ENCODE measurements at places on chromosomes 6 and 20. TPM values are rescaled to one million over a fixed set of nuclear protein-coding genes. Genes with fewer than 3 reads are reported as not detected.

GRCh38 chr6:139374357-139375225 lies at the start of gene CITED2:
Gene CITED2 (minus strand): TSS chr6:139374648. CDS start chr6:139373944, 704 bp downstream.
- peak; percentile 89 for DNase-seq
- H3K27ac ChIP-seq: peak within 1 kb of the TSS; percentile 99
- peak within 1 kb of the TSS; percentile 99 for H3K4me3 ChIP-seq
- H3K36me3 ChIP-seq: peaks cover 14% of the 10 kb centered on the region
- peaks cover 40% of the 10 kb centered on the region for H3K4me1 ChIP-seq

DNA sequence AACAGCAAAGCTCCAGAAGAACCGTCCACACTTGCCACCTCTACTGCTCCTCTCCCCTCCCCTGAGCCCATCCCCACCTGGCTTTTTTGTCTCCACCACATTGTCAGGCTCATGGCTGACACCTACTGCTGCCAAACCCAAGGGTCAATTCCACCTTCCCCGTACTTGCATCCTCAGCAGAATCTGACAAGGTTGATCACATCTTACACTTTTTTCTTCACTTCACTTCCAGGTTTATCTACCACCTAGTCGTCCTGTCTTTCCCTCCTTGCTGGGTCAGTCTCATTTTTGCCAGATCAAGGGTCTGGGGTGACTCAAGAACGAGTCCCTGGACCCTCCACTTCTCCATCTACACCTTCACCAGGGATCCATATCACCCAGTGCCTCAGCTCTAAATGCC lies 3.1 kb downstream of the AURKA start:
- peaks cover 51% of the 10 kb centered on the region for H3K4me1 ChIP-seq
- no peak for DNase-seq
- peaks cover 40% of the 10 kb centered on the region for H3K36me3 ChIP-seq
- no peaks in the 10 kb centered on the region for H3K27me3 ChIP-seq
- H3K27ac ChIP-seq: peak overlapping the region; percentile 65

GRCh38 chr6:148342350-148343046 lies at the start of gene SASH1:
Gene SASH1 (plus strand): TSS chr6:148342838. CDS start chr6:148343068, 230 bp downstream.
- H3K4me3 ChIP-seq: peak within 1 kb of the TSS; percentile 83
- peaks cover 2% of the 10 kb centered on the region for H3K36me3 ChIP-seq
- peak within 1 kb of the TSS; percentile 63 for H3K27ac ChIP-seq

DNA sequence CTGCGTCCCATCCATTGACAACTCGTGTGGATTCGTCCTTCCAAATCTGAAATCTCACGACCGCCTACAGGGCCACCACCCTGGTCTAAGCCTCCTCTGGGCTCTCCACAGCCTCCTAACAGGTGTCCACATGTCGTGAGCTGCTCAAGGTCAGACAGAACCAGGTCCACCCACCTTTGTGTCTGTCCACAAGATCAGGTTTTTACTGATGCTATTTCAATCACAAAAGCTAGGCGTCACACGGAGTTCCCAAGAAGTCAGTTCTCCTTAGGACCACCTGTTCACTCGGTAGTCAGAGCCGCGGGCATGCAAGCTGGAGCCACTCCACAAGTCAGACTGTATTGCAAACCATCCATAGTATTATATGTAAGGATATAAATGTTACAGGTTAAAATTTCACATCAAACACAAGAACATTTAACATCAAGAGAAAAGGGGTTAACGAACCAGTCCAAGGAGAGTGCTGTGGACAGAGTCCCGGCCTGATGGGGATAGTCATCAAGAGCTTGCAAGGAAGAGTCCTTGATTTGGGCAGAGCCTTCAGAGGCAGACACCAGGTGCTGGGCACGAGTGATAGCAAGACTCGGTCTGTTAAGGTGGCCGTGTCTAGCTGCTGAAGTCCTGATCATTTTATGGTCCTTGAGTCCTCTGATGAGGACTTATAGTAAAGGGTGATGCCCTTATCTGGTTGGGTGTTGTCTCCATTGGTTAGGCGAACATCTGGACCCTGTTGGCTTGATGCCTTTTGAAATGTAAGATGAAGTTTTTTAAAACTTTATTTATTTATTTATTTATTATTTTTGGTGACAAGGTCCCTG lies 731 bp upstream of the DNPH1 start:
- H3K36me3 ChIP-seq: peaks cover 24% of the 10 kb centered on the region
- DNase-seq: no peak
- peaks cover 41% of the 10 kb centered on the region for H3K4me1 ChIP-seq
- H3K27me3 ChIP-seq: peaks cover 24% of the 10 kb centered on the region
- H3K4me3 ChIP-seq: peak overlapping the region; percentile 88

DNA sequence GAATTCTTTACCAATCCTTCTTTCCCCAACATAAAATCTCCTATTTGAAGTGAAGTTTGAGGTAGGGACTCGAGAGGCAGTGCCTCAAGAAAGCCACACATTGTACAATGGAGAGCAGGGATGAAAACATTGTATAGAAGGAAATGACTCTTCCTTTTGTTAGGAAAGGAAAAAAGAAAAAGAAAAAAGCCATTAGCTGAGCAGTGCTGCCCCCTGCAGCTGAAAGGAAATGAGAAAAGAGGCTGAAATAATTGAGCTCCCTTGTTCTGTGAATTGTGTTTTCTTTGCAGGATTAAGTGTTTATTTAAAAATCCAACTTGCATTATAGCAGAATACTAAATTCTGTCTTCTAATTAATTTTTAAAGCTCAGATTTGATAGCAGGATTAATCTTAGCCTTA lies 162.9 kb upstream of the SASH1 start:
- no peak overlapping the region for H3K4me3 ChIP-seq
- H3K27me3 ChIP-seq: peaks cover 20% of the 10 kb centered on the region
- H3K36me3 ChIP-seq: no peaks in the 10 kb centered on the region
- no peak overlapping the region for H3K27ac ChIP-seq

DNA sequence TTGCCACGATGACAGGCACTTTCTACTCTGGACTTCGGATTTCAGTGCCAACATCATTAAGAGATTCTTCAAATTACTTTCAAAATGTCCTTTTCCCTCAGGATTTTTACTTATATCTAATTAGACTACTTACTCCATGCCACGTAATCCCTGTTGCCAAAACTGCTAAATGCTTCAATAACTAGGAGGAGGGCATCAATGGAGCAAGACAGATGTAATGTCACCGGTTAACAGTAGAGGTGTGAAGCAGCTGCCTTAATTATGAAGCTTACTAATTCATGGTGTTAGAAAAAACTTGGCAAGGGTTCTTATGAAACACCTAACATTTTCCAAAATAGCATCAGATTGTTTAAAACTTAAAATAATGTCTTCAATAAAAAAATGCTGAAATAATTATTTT lies 111.2 kb upstream of the SIM1 start:
- H3K4me1 ChIP-seq: no peaks in the 10 kb centered on the region
- DNase-seq: no peak
- H3K4me3 ChIP-seq: no peak overlapping the region
- H3K27ac ChIP-seq: no peak overlapping the region

DNA sequence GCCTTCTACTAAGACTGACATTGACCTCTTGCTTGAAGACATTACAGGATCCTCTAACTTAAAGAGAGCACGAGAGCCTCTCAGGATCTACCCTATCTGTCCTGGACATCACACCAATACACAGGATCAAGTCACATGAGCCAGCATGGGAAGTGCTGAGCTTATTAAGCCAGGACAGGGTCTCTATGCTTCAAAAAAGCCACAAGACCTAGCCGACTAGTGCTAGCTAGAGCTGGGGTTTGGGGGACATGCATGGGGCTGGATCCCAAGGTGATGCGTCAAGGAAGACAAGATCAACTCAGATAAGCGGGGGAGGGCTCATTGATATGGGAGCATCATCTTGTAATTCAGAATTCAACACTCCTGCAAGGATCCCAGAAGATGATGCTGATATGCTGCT lies 167.2 kb upstream of the TAB2 start:
- DNase-seq: no peak
- H3K27me3 ChIP-seq: no peaks in the 10 kb centered on the region
- H3K36me3 ChIP-seq: peaks cover 46% of the 10 kb centered on the region
- peak overlapping the region; percentile 63 for H3K4me3 ChIP-seq
- peak overlapping the region; percentile 96 for H3K27ac ChIP-seq

DNA sequence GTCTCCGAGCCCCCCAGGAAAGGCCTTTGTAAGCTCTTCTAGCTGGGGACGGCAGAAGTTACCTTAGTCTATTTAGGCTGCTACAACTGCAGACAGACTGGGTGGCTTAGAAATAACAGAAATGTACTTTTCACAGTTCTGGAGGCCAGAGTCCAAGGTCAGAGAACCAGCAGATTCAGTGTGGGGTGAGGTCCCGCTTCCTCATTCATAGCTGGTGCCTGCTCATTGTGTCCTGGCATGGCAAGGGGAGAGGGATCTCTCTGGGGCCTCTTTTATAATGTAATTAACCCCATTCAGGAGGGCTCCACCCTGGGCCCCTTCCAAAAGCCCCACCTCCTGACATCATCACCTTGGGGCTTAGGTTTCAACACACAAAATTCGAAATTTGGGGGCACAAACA lies 315.1 kb downstream of the CDH4 start:
- DNase-seq: no peak
- no peaks in the 10 kb centered on the region for H3K4me1 ChIP-seq
- H3K36me3 ChIP-seq: no peaks in the 10 kb centered on the region
- no peaks in the 10 kb centered on the region for H3K27me3 ChIP-seq
- H3K4me3 ChIP-seq: no peak overlapping the region

- peaks cover 4% of the 10 kb centered on the region for H3K27me3 ChIP-seq
- no peak overlapping the region for H3K4me3 ChIP-seq
- DNase-seq: no peak
Measured at GRCh38 chr6:163694072-163694471, 279.6 kb downstream of the QKI start.

GRCh38 chr20:53152228-53152627 lies 180.1 kb downstream of the TSHZ2 start:
- no peak for DNase-seq
- no peak overlapping the region for H3K4me3 ChIP-seq

- no peak overlapping the region for H3K4me3 ChIP-seq
- H3K4me1 ChIP-seq: no peaks in the 10 kb centered on the region
- no peak for DNase-seq
- no peaks in the 10 kb centered on the region for H3K36me3 ChIP-seq
- H3K27ac ChIP-seq: no peak overlapping the region
- H3K27me3 ChIP-seq: peaks cover 7% of the 10 kb centered on the region
Measured at GRCh38 chr20:621125-621756, 11.1 kb upstream of the TCF15 start.

- H3K27ac ChIP-seq: no peak overlapping the region
- no peaks in the 10 kb centered on the region for H3K4me1 ChIP-seq
- DNase-seq: no peak
- H3K36me3 ChIP-seq: no peaks in the 10 kb centered on the region
- H3K27me3 ChIP-seq: no peaks in the 10 kb centered on the region
Measured at GRCh38 chr6:22921828-22922227, 352.5 kb downstream of the HDGFL1 start.

GRCh38 chr20:3352202-3352601 lies 55.3 kb downstream of the DNAAF9 start:
- H3K27me3 ChIP-seq: no peaks in the 10 kb centered on the region
- no peak overlapping the region for H3K4me3 ChIP-seq
- no peak overlapping the region for H3K27ac ChIP-seq
- no peak for DNase-seq
- no peaks in the 10 kb centered on the region for H3K36me3 ChIP-seq

DNA sequence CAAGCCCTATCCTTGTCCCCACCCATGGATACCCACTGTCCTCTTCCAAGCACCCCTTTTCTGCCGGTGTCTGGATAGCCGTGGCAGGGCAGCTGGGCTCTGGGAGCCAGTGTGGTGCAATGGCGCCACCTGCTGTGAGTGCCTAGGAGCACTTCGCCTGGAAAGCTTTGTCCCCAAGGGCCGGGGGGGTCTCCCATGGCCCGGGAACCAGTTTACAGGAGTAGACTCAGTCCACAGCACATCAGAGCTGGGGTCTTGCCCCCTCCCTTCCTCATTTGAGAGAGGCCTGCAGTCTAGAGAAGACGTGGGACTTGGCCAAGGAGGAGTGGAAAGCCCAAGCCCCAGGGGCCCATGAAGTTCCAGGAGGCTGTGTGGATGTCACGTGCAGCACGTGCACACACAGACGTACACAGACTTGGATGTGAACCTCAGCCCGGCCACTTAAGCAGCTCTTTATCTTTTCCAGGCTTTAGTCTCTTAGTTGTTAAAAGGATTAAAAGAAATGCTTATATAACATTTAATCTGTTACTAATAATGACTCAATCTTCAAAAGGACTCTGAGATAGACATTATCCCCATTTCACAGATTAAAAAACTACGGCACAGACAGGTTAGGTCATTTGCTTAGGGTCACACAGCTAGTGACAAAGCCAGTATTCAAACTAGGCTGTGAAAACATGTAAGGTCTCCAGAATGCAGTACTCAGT lies 40.9 kb upstream of the CDH22 start:
- peak; percentile 22 for DNase-seq
- no peaks in the 10 kb centered on the region for H3K27me3 ChIP-seq
- H3K4me3 ChIP-seq: no peak overlapping the region
- peaks cover 12% of the 10 kb centered on the region for H3K36me3 ChIP-seq
- no peak overlapping the region for H3K27ac ChIP-seq

- peaks cover 7% of the 10 kb centered on the region for H3K27me3 ChIP-seq
- peaks cover 9% of the 10 kb centered on the region for H3K4me1 ChIP-seq
- DNase-seq: no peak
- H3K27ac ChIP-seq: no peak overlapping the region
Measured at GRCh38 chr6:44531442-44532015, 144.0 kb downstream of the CDC5L start.

GRCh38 chr6:114592506-114592905 lies 249.7 kb upstream of the HS3ST5 start:
- H3K27ac ChIP-seq: no peak overlapping the region
- no peaks in the 10 kb centered on the region for H3K4me1 ChIP-seq
- no peaks in the 10 kb centered on the region for H3K36me3 ChIP-seq
- H3K27me3 ChIP-seq: no peaks in the 10 kb centered on the region

DNA sequence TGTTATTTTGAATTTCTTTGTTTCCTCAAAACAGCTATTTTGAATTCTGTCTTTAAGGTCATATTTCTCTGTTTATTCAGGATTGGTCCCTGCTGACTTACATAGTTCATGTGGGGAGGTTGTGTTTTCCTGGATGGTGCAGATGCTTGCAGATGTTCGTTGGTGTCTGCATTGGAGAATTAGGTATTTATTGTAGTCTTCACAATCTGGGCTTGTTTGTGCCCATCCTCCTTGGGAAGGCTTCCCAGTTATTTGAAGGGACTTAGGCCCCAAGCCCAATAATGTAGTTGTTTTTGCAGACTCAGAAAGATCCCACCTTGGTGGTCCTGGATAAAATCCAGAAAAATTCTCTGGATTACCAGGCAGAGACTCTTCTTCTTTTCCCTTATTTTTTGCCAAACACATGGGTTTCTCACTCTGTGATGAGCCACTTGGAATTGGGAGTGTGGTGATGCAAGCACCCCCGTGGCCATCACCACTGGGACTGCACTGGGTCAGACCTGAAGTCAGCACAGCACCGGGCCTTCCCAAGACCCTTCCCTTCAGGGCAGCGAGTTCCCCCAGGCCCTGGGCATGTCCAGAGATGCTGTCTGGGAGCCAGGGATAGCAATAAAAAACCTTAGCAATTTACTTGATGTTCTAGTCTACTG lies 81.6 kb upstream of the EZR start:
- peaks cover 6% of the 10 kb centered on the region for H3K36me3 ChIP-seq
- H3K27ac ChIP-seq: no peak overlapping the region
- H3K4me1 ChIP-seq: no peaks in the 10 kb centered on the region

Gene TTK
- 22.4 TPM for total RNA-seq

Gene NT5E
- total RNA-seq: 12.5 TPM

Gene NR2E1
- total RNA-seq: not detected

Gene ASCC3
- 70.1 TPM for total RNA-seq

Gene CD83
- total RNA-seq: 107 TPM

Gene GABRR2
- total RNA-seq: 1.0 TPM

Gene ELOVL4
- 2.1 TPM for total RNA-seq

Gene MRAP2
- total RNA-seq: not detected

Data from activated T-helper 1 cell treated with anti-CD3 and anti-CD28 coated beads, Interleukin-12 subunit alpha, Interleukin-12 subunit beta, Interleukin-2, Interleukin-4 antibody, amounts not matched to agents 30 ng/mL and 10 ng/mL and 1 ng/mL, durations not matched to agents 14 hours and 24 hours and 36 hours (primary cell).